ENCODE measurements at places on chromosomes 1 and 21.

- DNase-seq = peak; percentile 8
Observed at GRCh38 chr1:65658122-65658521, 134.6 kb upstream of the PDE4B start.

DNA sequence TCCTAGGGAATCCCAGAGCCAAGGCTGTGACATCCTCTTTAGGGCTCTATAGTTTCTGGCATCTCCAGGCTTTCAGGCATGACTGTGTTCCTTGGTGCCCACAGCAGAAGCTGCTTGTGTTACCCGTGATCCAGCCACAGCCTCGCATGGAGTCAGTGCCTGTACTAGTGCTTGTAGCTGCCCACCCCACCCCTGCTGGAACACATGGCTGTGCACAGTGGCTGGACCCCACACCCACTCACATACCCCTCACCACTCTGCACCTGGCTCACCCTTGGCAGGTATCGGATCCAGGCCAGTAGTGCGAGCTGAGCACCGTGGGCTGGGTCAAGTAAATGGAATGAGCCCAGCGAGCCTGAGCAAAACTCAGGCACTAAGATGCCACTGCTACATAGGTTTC, 934.7 kb upstream of the PRMT6 start:
- no peak for DNase-seq

- DNase-seq = peak; percentile 92
Observed at GRCh38 chr1:208183977-208184911, 59.9 kb downstream of the PLXNA2 start.

DNA sequence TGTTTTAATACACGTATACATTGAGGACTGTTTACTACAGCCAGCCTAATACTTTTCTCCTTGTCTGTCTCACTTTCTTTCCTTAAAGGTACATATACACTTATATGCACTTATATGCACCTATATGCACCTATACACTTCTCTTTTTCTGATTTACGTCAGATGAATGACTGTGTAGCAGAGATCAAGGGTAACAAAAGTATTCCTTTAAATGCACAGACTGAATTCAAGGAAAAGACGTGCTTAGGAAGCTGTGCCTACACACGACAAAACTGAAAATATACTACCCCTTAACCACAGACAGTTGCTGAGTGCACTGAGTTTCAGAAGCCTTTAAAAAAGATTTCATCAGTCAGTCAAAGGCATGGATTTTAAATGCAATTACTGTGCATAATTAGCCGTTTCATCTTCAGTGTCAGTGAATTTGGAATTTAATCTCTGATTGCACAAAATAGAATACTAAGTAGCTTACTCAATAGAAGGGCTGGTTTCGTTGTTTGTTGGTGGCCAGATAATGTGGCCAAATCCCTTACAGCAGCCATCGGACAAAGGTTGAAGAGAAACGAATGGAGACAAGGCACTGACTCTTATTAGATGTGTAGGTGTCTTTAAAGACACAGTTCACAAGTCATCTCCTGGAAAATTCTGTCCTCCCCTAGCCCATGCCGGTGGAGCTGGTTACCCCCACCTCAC, 38.3 kb upstream of the TARBP1 start:
- DNase-seq = no peak

DNA sequence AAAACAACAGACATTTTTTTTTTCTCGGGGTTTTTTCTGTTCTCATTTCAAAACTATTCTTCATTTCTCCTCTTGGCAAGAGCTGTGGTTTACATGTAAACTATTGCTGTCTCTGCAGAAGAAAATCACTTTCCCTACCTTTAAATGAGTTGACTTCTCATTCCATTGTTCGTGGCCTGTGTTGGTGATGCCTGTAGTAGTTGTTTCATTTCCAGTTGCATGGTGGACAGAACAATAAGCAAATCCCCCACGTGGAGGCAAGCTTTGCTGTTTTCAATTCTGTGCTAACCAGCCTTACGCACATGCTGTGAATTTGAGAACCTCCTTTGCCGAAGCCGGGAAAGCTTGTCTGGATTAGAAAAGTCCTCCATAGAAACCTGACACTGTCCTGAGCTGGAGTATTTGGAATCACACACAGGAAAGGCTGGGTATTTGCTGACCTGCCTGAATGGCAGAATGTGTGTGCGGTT, 26.2 kb upstream of the MAP3K7CL start:
- DNase-seq = no peak

DNA sequence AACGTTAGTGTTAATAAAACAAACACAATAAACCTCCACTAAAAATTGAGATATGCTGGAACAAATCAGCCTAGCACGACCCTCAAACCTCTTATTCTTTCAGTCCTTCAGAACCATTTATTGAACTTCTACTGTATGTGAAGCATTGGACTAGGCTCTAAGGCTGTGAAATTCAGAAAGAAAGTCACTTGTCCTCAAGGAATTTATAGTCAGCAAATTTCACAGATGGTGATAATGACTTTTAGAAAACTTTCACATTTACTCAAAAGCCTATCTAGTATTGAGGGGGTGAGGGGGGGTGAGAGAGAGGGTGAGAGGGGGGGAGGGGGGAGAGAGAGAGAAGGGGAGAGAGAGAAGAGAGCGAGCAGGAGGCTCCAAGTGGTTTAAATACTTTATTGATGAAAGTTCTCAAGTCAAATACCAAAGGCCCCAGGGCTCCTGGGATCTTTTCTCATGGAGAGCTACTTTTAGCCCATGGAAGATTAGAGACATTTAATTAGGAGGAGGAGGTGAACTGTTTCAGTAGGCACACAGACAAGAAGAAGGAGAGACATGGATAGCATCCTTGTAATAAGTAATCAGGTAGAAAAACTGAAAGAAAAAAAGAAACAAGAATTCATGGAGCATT, 66.3 kb upstream of the SSX2IP start:
- no peak for DNase-seq

Measured in HS-27A (cell line).